ENCODE measurements at places on chromosomes 11 and 22.

- no peak for DNase-seq
Measured at GRCh38 chr11:119388103-119388502, 6.6 kb upstream of the USP2 start.

- no peak for DNase-seq
Measured at GRCh38 chr11:47464483-47464882, 15.5 kb upstream of the RAPSN start.

GRCh38 chr11:111748035-111748804 lies 18.0 kb downstream of the PPP2R1B start:
- no peak for DNase-seq

- no peak for DNase-seq
Measured at GRCh38 chr11:64223001-64223651, 2.9 kb downstream of the TRPT1 start.

- DNase-seq: no peak
Measured at GRCh38 chr11:74951226-74951625, 2.2 kb downstream of the SPCS2 start.

DNA sequence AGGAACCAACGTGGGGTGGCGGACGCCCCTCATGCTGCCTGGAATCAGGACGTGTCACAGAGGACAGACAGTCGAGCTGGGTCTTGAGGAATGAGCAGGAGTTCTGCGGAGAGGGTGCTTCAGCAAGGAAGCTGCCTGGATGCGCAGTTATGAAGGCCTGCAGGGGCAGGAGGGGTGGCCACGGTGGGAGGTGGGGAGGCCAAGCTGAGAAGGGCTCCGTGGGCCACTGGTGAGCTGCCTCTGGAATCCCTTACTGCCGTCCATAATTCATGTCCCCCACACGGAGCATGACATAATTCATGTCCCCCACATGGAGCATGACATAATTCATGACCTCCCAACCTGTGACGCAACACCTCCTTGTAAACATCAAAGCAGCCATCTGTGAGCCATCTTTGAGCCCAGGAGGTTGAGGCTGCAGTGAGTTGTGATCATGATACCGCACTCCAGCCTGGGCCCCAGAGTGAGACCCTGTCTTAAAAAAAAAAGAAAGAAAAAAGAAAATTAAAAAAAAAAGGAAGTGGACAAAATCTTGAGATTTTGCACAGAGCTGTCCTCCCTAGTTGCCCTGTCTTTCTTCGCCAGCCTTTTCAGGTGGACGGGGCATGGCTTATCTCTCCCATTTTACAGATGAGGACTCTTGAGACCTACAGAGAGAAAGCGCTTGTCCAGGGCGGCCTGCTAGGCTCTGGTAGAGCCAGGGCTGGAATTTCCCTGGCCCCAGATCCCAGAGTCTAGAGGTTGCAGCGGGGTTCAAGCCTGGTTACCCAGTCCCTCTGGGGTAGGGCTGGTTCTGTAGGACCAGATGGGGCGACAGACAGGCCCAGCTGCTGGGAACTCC lies 24.3 kb upstream of the PICK1 start:
- DNase-seq: no peak

DNA sequence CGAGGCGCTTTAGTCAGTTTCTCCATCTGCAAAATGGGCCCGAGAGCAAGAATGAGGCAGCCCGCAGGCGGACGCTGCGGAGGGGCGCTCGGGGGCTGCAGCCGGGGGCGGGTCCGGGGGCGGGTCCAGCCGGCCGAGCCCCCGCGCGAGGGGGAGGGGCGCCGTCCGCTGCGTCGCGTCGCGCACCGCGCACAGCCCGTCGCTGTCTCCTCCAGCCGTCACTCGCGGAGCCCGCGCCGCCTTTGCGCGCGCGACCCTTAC lies 282 bp downstream of the PC start:
- peak; percentile 13 for DNase-seq

DNA sequence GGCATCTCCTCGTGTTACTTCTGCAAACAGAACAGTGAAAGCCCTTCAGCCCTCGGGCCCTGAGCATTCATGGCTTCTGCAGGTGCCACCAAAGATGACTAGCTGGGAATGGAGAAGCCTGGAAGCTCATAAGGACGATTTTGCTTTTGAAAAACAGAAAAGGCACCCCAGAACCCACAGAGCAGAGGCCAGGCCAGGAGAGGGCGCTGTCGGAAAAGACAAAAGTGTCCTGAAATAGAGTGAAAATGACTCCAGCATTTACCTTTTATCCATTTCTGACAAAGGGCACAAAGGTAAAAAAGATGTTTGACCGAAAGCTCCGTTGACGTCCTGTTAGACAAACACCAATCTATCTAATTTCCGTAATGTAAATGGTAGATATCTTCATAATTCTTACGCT lies 37.6 kb downstream of the ZNF195 start:
- peak; percentile 30 for DNase-seq

DNA sequence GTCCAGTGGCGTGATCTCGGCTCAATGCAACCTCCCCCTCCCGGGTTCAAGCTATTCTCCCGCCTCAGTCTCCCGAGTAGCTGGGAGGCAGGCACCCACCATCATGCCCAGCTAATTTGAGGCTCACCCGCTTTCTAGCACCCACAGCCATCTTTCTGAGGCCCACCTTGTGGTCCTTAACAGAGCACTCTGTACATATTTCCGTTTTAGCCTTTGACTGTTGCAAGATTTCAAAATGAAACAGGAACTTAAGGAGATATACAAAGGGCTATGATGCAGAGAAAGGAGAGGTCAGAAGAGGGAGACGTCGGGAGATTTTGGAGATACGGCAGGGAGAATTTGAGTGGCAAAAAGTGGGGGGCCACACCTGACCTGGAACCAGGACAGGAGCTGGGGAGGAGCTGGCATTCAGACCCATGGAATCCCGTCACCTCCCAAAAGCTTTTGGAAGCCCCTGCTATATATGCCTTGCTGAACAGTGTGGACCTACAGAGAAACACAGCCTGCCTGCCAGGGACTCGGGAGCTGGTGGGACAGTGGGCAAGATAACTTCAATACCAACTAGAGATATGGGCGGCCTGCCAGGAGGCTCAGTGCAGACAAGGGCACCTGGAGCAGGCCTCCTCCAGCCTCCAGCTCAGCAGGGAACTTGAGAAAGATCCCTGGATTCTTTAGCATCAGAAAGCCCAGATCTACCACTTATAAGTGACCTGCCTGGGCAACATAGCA lies 8.0 kb upstream of the CLCF1 start:
- no peak for DNase-seq

GRCh38 chr11:87212891-87213290 lies 175.2 kb downstream of the TMEM135 start:
- DNase-seq: no peak

DNA sequence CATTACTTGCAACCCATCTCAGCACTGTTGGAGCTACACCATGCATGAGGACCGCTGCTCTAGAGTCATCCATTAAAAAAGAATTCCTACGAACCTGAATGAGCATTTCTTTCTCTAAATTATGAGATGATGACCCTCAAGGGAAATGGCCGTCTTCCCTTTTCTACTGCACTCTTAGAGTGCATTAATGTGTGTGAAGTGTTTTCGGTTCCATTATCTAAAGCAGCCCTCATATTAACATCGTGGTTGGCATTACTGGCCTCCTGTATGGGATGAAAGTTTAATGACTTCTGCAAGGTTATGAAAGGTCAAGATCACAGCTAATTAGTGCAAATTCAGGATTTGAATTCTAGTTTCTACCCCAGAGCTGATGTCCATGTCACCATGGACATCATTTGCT lies 16.7 kb downstream of the CD44 start:
- no peak for DNase-seq

- DNase-seq: no peak
Measured at GRCh38 chr11:2998073-2998850, 6.1 kb upstream of the NAP1L4 start.

DNA sequence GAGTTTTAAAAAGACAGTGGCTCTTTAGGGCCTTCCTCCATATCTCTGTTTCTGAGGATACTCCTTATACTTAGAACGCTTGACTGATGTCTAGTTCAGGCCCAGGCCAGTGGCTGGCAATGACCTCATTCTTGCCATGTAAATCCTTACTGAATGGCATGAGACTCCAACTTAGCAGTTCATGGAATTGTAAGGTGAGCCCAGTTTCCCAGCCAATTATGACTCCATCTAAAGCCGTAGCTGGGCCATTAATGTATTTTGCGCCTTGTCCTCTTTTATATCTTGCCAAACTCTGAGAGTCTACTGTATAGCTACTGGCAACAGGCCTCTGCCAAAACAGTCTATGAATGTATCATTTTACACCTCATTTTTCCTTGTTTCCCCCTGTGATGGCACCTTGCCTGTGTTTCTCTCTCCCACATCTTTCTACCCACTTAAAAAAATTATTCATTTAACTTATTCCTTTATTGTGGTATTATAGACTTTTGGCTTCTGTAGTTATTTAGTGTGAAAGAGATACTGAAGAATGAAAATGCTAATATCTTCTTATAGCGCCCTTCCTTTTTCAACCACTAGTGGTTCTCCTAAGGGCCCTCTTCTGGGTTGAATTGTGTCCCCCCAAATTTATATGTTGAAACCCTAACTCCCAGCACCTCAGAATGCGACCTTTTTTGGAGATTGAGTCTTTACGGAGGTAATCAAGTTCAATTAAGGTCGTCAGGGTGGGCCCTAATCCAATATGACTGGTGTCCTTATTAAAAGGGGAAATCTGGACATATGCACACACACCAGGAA lies 67.4 kb downstream of the ZNRF3 start:
- no peak for DNase-seq

GRCh38 chr11:46557684-46558151 lies 36.1 kb downstream of the AMBRA1 start:
- no peak for DNase-seq

DNA sequence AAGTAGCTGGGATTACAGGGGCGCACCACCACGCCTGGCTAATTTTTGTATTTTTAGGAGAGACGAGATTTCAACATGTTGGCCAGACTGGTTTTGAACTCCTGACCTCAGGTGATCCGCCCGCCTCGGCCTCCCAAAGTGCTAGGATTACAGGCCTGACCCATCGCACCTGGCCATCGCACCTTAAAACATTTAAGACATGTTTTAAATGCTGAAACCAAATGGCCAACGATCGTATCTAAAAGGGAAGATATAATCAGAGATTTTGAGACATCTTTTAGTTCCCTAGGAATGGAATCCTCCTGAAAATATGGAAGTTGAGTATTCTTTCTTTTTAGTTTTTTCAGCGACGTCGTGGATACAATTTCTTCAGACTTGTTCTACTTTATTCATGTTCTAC lies 21.8 kb upstream of the APOBEC3A start:
- DNase-seq: no peak

DNA sequence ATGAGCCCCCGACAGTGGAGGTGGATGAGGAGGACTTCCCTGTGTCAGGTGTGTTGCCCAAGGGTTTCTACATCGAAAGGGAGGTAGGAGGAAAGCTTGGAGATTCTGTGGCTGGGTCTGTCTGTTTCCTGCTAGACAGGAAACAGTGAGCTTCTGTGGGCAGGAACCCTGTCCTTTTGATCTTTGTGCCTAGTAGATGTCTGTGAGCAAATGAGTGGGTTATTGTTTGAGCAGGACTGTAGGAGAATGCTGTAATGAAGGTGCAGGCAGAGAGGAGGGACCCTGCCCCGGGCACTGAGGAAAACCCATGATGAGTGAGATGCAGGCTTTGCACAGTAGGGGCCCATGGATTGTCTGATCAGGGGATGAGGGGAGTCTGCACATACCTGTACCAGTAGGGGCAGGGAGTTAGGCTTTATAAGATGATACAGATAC lies 14.0 kb downstream of the USP35 start:
- DNase-seq: no peak

DNA sequence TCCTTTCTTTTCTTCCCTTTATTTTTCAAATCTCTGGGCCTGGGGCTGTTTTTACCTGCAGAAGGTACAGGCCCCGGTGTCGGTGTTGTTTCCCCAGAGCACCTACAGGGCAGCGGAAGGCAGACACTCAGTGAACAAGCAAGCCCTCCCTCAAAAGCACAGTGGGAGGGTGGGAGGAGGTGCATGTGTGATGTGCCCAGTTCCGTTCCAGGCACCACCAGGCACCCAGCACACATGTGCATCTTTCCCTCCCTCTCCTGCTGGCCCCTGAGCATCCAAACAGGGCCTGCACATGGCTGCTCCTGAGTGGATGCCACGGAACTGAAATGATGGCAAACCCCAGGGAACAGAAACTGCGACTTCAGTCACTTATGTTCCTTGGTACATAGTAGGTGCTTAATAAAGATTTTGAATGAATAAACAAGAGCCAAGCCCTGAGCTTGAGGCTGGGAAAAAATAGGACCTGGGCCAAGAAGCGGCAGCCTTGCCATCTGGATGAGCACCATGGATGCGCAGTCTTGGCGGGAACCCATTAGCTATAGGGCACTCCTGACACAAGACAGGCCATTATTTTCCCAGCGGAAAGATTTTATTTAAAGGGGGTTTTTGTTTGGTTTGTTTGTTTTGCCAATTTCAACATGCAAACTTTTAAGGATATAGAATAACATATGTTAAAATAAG lies 47.8 kb downstream of the ARRB1 start:
- DNase-seq: no peak

GRCh38 chr11:3022300-3022967 lies 30.3 kb upstream of the NAP1L4 start:
- DNase-seq: no peak

DNA sequence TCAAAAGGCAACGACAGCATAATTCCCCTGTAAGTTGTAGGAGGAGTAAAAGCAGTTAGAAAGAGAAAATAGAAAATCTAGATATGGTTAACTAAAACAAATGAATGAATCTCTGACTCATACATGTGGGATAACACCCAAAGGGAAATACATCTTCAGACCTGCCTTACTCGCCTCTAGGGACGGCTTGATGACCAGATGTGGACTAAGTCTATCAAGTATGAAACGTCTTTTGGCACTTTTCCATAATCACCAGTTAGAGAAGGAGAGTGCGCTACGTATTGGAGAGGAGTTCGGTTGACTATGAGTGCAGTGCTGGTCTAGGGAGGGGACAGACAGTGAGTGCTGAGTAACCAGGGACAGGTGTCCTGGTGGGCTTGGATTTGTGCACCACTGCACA lies 459.9 kb downstream of the OPCML start:
- no peak for DNase-seq

All from stimulated activated CD8-positive, alpha-beta memory T cell treated with anti-CD3 and anti-CD28 coated beads, Interleukin-7, amount 100 ng/mL, for 1 hour (primary cell).